ENCODE measurements at places on chromosomes 2 and 18.

DNA sequence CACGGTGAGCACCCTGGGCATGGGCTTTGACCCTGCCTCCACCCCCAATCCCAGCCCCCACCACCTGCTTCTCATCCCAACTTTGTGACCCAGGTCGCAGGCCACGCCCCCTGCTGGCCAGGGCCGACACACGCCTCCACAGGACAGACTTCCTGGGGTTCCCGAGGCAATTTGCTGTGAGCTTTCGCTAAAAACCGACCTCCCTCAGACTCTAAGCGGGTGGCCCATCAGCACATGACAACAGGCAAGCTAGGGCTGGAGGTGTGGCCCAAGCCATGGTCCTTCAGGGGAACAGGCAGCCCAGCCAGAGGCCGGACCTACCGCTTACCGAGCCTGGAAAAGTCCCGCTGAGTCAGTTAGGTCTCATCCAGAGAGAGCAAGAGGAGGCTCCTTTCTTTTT is 31.9 kb downstream of the C1QL2 start:
- no peak for DNase-seq

DNA sequence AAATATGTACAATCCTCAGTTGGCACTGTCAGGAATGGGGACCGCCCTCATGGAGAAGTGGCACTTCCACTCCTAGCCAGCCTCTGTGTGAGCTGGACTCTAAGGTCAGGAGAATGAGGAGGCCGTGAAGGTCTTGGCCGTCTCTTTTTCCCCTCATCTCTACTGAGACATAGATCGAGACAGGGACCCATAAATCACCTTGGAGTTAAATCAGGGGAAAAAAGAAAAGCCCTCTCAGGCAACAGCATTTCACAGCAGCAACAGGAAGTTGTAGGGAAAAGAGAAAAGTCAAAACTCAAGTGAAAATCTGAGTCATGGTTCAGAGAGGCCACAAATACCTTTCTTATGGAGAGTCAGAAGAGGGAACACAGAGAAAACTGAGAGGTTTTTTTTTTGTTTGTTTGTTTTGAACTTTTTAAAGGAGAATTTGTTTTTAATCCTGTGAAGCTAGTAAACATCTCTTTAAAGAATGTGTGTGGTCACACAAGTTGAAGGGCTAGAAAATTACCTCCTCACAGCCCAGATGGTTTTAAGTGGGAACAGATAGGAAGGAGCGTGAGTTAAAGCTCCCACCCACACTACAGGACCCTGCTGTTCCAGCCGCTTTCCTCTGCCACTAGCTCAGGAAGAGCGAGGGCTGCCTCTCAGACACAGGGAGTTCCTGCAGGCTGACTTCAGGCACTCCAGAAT is 30.6 kb upstream of the CYP1B1 start:
- DNase-seq: peak; percentile 82

DNA sequence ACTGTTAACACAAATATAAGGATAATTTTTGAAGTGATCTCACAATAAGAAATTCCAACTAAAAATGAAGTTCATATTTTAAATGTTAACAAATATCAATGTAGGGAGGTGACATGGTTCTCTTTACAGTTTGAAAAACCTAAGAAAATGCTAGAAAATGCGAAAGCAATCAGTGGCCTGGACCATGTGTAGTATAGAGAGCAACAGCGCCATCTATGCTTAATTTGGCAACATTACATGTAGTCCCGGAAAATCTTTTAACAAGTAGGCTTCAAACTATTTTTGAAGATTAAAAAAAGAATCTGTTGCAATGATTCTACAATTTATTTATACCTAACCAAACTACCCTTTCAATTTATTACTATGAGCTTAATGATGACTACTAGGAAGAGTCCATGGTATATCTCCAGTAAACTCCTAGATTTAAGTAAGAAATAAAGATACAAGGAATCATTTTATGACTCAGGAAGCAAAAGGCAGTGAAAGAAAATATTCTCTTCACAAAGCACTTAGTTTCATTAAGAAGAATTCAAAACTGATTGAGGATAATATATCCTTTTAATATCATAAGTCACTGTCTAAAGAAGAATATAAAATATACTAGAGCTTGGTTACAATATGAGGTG is 33.3 kb downstream of the NDUFA10 start:
- DNase-seq: peak; percentile 69

DNA sequence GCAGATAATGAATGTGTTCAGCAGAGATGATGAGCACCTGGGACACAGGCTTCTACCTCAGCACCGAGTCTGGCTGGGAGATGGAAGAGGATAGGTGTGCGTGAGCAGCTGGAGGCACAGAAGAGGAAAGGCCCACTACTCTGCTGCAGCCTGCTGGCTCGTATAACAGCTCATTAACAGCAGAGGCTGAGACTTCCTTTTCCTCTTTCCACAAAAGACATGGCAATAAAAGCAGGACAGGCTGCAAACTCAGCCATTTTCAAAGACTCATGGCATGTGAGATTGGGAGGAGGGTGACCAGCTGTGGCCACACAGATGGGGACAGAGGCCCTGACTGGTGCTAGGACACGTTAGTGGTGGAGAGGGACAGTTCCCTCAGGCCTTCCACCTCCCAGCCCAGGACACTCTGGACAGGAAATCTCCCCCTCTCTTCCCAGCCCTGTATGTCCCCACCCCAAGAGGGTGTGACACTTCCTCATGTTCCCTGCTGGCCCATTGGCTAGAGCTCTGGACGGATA is 60.3 kb downstream of the CACNB4 start:
- DNase-seq: no peak

DNA sequence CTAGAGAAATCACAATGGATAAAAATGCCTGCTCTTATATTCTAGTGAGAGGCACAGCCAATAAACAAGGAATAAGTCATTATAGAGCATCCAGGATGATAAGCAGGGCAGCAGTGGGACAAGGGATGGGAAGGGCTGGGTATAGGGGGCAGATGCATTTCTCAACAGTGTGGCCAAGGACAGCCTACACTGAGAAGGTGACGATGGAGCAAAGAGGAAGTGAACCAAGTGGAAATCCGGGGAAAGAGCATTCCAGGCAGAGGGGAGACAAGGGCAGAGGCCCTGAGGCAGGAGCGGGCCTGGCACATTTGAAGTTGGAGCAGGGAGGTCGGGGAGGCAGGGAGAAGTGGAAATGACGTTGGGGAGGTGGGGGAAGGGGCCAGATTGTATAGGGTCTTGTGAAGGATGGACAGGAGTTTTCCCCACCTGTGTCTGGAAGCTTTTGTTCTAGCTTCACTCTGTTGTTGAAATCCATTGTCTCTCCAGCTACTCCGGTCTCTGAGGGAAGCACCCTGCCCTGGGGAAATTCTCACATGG is 17.6 kb downstream of the TMEM177 start:
- no peak for DNase-seq

DNA sequence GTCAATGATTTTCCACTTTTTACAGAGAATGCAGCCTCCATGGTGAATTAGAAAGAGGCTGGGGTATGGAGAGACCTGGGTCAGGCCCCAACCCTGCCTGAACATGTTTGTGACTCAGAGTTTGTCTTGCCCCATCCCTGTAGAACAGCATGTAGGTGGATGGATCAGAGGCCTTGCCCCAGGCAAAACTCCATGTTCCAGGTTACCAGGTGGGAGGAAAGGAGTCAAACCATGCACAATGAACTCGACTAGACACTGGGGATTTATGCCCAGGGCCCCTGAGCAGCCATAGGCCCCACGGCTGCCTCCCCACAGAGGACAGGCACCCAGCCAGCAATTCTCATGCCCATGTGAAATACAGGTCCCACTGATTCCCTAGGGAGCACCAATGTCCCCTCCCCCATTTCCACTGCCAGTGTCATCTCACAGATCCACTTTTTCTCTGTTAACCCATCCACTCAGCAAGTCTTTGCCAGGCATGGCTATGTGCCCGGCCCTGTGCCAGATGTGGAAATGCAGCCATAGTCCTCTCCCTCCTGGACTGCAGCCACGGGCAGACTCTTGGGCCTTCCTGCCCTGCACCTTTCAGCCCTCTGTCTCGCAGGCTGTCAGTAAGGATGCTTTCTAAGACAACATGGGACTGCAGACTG is 737.8 kb upstream of the HS6ST1 start:
- DNase-seq: no peak

DNA sequence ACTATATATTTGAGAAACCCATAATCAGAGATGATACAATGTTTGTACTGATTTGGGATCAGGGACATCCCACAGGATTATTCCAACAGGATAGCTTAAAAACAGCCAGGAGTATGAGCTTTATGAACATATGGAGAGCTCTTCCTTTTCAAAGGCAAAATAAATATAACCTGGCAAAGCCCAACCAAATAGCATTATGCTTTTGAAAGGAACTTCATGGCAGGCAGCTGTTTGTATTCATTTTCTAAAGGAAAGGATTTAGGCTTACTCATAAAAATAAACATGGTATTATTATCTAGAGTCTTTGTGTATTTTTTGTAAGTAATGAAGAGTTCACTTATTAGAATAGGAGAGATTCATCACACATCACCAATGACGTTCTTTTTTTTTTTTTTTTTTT is 44.4 kb downstream of the CCDC195 start:
- DNase-seq: no peak

DNA sequence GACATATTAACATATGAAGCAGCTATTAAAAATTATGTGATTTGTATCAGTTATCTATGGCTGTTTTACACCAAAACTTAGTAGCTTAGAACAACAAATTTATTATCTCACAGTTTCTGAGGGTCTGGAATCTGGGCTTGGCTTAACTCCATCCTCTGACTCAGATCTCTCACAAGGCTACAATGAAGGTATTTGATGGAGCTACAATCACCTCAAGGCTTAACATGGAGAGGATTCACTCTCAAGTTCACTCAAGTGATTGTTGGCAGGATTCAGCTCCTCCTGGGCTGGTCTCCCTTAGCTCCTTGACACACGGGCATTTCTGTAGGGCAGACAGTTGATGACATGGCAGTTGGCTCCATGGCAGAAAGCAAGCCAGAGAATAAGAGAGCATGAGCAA is 133.0 kb upstream of the SLC14A2 start:
- DNase-seq: no peak

GRCh38 chr18:41004324-41004723 is 950.7 kb upstream of the PIK3C3 start:
- DNase-seq: no peak

All from amniotic epithelial cell (primary cell).